ENCODE measurements at places on chromosomes 11 and 22.

- DNase-seq = peak; percentile 55
Measured at GRCh38 chr11:2771758-2772466, 72.1 kb upstream of the KCNQ1OT1 start.

DNA sequence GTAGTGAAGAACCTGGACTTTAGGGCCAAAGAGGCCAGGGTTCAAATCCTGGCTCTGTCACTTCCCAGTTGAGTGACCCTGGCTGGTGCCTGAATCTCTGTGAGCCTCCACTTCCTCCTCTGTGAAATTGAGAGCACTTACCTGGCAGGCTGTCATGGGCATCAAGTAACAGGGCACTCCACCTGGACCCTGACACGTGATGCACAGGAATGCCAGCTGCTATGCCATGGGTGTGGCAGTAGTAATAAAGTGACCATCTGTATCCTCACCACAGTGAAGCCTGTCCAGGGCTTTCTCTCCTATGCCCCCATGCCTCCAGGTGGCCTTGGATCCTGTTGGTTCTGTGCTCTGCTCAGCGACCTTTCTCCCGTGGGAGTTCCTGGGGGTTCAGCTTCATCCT is 29.8 kb upstream of the PPP6R3 start:
- DNase-seq = no peak

DNA sequence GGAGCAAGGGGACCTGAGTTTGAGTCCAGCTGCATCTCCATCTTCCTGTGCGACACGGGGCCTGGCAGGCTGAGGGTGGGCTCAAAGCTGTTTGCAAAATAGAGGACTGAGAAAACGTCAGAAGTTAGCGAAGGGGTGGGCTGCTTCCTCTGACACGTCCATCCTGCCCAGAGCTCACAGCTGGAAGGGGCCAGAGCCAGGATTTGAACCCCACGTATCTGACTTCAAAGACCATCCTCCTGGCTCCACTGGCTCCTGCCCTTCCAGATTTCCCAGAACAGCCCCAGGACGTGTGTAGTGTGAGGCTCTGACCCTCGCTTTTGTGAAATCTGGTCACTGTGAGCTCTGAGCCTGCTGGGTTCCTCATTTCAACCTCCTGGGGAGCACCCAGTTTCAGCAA is 56.3 kb downstream of the CD82 start:
- no peak for DNase-seq

- DNase-seq = no peak
Measured at GRCh38 chr11:104967534-104968354, 630 bp downstream of the CASP4 start.

DNA sequence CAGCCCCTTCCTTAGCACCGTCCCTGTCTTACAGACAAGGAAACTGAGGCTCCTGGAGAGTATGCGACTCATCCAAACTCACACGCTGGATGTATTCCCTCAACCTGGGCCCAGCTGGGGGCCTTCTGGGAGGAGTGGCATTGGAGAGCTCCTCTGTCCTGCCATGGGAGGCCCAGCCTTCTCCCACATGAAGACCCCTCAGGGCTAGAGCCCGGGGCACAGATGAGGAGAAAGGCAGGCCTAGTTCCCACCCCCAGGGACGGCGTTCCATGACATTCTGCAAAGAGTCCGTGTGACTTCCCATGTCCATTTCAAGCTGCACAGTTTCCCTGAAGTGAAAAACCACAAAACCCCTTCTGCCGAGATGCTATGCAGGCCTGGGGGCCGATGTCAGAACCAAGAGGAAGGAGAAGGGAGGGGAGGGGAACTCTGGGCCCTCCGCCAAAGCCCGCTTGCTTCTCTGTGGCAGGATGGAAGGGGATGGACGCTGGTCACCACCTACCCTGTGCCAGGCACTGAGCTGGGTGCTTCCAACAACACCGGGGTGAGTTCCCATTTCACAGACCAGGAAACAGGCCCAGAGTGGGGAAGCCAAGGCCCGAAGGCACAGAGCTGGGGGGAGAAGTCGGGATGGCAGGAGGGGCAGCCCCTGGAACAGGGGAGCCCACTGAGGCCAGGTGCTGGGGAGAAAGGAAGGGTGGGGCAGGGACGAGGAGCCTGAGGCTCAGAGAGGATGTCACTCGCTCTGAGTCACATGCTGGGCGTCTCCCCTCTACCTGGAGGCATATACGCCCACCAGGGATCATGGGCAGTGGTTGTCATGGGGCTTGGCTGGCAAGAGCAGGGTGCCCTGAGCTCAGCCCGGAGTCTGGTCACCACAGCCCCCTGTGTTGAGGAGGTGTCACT is 15.7 kb downstream of the RAC2 start:
- DNase-seq = no peak

DNA sequence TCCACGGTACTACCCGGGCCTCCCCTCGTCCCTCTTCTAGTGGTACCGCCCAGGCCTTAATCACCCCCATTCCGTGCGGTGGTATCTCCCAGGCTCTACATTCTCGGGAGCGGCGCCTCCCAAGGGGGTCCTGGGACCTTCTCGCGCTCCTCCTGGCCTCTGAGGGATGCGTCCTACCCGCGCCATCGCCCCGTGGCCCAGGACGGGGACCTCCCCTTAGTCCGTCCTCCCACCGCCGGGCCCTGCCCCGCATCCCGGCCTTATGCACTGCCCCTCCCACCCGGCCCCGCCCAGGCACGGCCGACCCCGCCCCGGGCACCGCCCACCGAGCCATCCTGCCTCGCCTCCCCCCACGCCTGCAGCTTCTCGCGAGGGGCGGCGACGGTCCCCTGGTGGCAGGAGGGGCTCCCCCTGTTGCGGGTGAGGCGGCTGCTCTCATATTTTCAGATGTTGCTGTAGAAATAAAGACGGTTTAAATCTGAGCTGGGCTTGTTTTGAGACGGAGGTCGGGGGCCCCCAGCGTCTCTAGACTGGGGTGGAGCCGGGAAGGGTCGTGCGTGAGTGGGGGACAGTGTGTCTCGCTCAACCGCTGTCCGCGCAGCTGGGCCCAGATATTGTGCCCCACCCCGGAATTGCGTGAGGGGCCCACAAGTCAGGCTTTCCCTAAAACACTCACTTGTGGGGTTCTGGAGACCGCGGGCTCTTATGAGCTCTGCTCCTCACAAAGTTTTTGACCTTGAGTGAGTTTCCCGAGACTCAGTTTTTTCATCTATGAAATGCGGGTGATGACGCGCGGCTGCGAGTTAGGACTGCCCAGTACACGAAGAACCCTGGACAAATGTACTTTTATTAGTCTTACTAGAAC is 828 bp upstream of the RAB1B start:
- DNase-seq = peak; percentile 93

GRCh38 chr11:129041611-129042018 is 98.9 kb upstream of the TP53AIP1 start:
- no peak for DNase-seq

All from upper lobe of right lung (tissue), 1 donor.